Nucleus accumbens (tissue), 56 donors: ENCODE measurements at places on chromosomes 4 and X.

DNA sequence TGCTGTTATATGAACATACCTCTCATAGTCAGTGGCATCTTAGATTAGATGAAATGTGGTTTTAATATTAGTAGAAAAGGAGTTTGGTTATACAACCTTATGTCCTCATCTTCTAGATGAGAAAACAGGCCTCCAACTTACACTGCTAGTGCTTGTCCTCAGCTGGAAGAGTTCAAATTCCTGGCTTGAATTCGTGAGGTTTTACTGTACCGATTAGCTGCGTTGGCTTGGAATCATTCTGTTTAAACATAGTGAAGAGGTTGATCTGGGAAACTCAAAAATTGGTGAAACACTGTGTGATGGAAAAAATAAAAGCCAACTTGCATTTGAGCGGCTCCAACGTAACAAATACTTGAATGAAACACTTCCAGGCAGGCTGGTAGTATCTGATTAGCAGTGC is 81.0 kb downstream of the LNX1 start:
- no peak for DNase-seq

DNA sequence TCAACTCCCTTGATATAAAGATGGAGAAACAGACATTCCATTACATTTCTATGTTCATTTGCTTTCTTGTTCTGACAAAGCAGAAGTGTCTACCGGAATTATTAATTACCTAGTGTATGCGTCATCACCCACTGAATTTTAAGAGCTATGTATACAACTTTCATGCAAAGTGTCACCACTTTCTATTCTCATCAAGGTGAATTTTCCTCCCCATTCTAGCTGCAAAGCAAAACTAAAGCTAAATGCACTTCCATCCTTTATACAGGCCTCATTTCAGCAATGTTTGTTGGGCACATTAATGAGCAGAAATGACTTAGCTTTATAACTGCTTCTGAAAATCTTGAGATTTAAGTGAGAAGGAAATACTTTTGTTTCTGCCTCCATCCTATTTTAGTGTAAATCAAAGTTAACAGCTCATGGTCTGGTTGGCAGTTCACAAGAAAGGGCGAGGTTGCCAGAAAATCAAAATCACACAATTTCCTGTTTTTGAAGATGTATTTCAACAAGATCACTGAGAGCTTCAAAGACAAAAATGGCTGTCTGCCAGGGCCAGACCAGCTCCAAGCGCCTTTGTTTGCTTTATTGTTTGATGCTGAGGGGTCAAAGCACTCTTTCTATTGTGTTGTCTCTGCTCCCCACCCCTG is 7.2 kb upstream of the FAM9C start:
- DNase-seq, result peak; percentile 0

- no peak for DNase-seq
These were observed 16.0 kb upstream of the HPGD start for GRCh38 chr4:174538123-174538875.

- no peak for DNase-seq
These were observed 58.6 kb upstream of the ADGRA3 start for GRCh38 chr4:22574424-22574823.

DNA sequence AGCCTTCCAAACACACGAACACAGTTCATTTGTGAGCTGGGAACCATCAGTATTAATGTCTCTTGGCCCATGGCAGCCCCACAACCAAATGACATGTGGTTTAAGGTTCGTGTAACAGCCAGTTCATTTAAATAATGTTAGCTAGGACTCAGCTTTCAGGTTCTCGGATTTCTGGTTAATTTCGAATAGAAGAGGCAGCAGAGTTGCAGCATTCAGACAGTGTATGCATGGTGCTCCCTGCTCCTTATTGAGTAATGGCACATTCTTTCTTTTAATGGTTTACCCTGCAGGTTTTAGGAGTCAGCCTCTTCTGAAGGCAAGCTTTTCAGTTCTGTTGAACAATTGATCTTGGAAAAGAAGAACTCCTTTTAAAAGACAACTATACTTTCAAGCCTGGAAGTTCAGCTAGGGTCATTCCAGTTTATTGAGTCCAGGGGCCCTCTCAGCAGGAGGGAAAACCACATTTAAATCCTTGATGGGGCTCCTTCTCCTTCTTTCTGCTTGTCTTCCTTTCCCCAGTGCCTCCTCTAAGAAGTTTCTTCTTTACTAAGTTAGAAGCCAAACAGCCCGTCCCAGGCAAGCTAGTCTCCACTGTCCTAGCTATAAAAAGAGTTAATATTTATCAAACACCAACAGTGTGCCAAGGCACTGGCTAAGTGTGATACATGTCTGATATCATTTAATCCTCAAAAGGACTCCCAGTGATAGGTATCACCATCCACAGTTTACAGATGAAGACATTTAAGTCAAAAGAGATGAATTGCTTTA is 5.0 kb upstream of the RNF175 start:
- DNase-seq, result no peak

DNA sequence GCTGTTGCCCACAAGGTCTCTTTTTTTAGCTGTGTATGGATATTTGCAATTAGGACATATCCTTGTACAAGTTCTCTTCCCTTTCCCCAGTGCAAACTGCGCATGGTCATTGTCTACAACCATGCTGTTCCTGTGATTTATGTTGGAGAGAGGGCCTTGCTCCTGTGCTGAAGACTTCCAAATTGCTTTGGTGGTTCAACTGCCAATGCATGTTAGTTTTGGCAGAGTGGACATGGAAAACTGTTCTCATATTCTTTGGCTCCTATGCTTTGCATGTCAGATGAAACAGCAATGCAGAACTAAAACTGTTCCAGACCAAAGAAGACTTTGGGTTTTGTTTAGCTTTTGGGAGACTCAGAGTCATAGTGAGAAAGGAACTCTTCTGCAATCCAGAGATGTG is 148.8 kb upstream of the EDNRA start:
- DNase-seq, result no peak

- no peak for DNase-seq
These were observed 34.1 kb downstream of the RBMX2 start for GRCh38 chrX:130435937-130436336.

DNA sequence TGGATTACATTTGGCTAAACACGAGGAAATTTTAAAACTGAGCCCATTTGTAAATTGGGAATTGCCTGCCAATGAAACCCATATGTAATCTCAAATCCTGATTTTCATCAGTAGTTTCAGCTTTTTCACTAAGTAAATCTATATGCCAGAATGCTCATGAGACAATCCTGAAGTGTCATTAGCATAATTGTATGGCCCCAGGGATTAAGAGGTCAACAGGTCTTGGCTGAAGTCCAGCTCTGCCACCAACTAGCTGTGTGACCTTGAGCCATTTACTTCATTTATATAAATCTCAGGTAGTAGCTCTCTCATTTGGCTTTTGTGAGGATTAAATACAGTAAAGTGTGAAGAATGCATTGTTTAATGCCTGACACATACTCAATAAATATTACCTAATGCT is 320.5 kb upstream of the EMCN start:
- DNase-seq, result no peak

DNA sequence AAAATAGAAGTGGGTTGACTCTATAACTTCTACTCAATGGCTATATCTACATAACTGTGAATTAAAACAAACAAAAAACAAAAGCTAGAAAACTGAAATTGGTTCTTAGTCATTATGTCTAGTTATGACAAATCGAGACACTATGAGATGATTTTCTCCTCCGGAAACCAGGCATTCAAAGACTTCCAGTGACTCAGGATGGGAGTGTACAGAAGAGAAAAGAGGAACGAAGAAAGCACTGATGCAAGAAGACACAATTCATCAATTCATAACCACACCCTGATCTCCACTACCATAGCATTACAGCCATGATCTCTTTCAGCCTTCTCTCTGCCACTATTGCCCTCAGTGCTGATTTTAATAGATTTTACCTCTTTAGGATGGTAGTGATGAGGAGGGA is 253.6 kb downstream of the CBLL2 start:
- no peak for DNase-seq

DNA sequence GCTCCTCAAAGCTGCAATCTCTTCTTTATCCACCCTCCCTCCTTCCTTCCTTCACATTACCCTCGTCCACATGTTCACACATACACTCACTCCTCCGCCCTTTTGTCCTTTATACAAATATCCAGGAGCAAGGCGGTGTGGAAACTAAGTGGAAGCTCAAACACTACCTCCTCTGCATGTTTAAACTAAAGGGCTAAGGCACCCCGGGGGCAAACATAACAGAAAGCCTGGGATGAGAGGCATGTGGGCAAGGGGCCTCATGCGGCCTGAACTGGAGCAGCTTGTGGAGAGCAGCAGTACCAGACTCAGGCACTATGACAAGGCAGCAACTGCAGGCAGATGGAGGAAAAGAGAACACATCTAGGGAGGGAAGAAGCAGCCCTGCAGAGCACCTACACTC is 9.5 kb downstream of the MAB21L2 start:
- no peak for DNase-seq

DNA sequence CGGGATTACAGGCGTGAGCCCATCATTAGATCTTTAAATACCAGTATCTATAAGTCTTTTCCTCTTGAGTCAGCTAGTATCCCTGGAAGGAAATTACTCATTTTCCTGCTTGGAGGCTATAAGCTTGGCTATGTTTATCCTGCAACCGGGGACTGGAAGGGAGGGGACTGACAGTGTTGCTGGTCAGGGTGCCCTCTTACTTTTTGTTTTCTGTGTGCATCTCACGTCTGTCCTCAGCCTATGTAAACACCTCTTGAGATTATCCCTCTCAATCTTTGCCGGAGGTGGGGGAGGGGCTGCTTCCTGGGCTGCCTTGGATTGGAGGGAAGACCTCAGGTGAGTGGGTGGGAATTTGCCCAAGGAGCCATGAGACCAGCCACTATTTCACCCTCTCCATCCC is 37.0 kb downstream of the HTT start:
- DNase-seq, result no peak

GRCh38 chr4:186727169-186727976 is 3.7 kb upstream of the FAT1 start:
- DNase-seq, result no peak

DNA sequence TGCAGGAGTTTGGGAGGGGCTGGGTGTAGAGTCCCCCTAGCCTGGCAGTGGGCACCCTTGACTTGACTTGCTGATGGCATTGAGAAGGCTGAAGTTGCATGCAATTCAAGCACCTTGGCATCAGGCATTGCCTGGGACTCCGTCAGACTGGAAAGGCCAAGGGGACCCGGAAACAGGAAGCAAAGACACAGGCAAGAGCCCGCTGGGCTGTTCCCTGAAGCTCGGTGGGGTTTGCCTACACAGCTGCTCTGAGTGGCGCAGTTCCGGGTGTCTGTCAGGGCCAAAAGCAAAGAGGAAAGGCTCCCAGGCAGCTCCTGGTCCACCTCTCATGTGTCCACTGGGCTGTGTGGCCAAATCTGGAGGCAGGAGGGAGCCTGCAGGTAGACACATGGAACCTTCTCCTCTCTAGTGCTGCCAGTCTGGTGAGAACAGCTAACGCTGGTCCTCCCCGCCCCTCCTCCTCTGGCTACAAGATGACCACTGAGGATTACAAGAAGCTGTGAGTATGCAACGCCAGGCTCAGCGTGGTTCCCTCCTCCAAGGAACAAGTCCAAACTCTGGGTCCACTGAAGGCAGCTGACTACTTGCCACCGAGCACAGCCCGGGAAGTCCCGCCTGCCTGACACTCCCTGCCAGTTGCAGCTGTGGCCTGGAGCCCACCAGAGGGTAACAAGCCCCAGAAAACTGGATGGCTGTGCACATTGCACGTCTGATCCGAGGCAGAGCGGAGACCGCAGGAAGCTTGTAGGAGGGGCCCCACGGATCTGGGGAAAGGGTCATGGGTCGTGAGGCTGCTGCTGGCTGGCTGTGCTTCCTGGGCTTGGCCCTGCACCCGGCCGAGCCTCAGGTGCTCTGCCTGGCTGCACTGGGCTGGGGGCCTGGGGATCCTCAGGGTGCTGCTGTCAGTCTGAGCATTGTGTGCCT is 20.1 kb downstream of the ZNF185 start:
- peak; percentile 23 for DNase-seq

DNA sequence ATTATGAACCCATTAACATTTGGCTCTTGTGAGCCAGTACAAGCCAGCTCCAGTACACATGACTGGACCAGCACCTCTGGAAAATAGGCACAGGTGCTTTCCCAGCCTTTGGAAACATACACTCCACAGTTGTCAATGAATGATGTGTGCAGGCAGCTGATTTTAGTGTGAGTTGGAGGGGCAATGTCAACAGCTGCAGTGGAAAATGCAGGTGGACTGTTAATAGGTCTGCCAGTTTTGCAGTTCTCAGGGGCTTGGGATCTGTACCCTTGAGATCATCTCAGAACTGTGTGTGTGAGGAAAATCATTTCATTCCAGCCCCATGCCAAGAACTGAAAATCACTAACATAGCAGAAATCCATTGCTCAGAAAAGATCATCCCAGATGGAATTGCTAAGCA is 81.7 kb upstream of the CHRDL1 start:
- DNase-seq, result no peak

DNA sequence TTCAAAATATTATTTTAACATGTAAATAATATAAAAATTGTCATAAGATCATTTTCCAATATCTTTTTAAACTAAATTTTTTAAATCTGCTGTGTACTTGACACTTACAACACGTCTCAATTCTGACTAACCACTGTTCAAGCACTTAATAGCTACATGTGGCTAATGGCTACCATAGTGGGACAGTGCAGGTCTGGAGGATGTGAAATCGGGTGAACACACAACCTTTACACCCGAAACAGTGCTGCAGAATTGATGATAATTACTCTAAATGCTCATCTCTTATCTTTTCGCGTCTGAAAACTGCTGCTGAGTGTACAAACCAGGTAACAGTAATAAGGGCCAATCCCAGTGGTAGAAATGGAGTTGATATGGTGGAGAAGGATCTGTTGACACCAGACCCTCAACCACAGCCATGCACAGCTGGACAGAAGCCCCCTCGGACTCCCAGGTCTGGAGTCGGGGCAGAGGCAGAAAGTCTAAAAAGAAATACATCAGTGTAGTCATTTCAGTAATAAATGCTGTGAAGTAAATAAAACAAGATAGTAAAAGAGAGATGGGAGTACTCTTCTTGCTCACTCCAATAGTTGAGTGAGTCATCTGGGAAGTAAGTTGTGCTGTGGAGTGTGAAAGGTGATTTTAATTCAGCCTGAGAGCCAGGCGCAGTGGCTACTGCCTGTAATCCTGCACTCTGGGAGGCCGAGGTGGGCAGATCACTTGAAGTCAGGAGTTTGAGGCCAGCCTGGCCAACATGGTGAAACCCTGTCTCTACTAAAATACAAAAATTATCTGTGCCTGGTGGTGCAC is 150.0 kb downstream of the CBR4 start:
- no peak for DNase-seq

DNA sequence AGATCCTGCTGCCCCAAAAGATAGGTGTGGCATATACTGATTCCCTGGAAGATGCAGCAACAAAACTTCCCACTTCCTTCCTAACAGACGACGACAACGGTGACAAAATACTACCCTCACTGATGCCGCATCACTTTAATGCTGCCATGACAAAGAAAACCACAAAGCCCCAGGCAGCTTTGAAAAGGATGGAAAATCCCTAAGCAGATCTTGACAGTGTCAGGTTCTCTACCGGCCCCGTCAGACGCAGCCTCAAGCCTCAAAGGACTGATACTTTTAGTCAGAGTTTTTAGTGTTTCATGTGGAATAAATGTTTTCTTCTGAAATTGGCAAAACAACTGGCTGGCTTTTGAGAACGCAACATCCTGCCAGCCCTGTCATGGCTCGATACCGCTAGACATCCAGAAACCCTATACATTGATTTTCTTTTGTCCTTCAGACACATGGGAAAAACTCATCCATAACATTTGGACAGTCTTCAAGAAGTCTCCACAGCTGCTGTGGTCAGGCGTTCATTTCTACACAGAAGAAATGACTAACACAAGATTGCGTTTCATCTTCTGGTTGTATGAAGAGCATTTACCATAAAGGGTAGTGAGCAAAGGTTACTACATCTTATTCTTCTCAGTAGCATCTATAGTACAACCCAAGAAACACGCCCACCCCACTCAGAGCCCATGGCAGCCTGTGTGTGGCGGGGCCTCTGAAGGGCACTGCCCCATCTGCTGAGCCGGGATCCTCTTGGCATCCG is 60.1 kb downstream of the GATB start:
- no peak for DNase-seq
